NCI-H2029 treated with DMSO at 0.1 percent for 48 hours (cell line): ENCODE measurements at places on chromosomes 6 and 20.

GRCh38 chr6:157873735-157874344 lies 50.8 kb downstream of the SNX9 start:
- peak; percentile 7 for DNase-seq

DNA sequence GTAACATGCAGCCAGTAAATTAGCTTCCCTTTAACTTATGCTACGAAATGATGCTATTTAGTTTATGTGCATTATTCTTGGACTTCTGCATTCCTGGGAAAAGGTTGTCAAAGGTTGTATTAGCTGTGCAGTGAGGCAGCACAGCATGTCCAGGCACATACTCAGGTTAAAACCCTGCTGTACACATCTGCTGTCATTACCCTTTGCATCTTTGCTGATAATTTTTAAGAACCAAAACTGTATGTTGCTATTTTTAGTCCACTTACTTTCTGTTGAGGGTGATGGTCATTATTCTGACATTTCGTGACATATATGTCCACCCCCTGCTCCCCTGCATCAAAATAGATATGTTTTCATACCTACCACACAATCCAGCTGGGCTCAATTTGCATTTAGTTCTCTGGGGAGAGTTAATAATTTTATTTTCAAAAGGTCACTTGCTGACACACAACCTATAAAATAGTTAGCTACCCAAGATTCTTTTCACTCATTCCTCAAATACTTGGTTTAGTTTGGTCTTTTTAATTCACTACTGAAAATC lies 142.5 kb upstream of the SPACA1 start:
- DNase-seq, result no peak

DNA sequence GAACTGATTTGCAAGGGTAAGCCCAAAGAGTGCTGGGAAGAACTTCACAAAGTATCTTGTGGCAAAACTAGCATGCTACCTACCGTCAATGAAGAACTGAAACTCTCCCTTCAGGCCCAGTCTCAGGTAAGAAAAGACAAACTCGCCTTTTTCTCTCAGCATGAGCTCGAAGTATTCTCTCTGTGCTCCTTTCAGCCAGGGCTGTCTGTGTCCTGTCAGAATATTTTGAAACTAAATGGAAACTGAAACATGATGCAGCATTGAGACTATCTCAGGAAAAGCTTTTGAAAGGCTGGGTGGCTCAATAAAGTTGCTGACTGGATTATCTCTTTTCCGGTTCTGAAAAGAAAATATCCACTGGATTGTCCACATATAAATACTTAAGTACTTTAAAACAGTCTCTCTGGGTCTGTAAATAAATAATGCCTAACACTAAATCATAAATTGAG lies 696 bp downstream of the CALHM5 start:
- DNase-seq, result no peak

DNA sequence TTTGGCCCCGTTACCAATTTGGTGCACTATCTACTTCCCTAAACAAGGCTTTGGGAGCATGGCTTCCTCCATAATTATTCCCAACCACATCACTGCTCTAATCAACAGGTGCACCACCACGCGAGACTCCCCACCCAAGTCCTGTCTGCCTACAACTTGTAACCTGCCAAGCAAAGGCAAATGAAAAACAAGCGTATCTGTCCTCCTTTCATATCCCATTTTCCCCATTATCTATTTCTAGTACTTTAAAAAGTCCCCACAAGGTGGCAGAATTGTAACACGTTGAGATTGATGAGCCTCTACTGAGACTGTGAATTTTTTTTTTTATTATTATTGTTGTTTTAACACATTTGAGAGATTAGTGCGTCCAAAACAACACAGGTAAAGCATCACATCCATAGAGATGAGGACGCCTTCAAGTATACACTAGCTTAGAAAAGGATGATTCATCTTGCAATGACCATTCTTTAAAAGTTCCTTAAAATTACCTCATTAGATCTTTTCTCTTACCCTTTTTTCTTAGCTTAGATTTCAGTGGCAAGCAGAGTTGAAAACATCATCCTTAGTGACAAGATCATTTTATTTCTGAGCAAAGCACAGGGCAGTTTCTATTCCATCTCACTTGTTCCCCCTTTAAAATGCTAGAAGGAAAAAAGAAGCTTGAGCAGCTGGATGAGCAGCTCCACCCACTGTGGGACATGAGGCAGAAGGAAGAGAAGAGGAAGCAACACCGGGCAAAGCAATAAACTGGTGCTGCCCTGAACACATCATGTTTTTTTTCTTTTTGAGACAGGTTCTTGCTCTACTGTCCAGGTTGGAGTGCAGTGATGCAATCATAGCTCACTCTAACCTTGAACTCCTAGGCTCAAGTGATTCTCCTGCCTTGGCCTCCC lies 210.8 kb downstream of the ARHGAP18 start:
- DNase-seq, result no peak

- no peak for DNase-seq
Measured at GRCh38 chr20:62805155-62805710, 598 bp downstream of the OGFR start.

DNA sequence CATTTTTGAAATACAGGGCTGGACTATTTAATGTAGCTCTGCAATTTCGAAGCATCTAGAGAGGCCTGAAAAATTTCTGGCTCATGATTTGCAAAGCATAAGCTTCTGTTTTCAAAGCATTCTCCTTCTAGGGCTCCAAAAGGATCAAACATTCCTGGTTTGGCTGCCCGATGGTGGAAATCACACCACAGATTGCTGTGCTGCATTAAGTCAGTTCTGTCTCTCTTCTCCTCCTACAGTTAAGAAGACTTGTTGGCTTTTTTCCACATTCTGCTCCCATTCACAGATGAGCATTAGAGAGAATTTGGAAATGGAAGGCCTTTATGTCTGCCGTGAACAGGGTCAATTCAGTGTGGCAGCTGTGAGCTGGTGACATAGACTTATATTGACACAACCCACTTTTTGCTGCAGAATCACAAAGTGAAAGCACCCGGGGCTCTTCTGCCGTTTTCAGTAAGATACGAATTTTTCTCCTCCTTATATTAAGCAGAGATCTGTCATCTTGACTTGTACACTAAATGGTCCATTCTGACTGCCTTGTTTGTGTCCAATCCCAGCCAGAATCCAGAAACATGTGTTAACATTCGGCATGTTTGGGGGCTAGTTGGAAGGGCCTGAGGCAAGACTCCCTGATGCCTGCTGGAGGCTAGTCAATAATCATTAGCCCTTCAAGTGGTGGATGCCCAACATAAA lies 330.8 kb upstream of the DEFB112 start:
- no peak for DNase-seq

GRCh38 chr6:12324748-12325147 lies 34.6 kb downstream of the EDN1 start:
- DNase-seq, result no peak

GRCh38 chr6:3036861-3037637 lies 31.2 kb upstream of the RIPK1 start:
- DNase-seq, result no peak

GRCh38 chr6:162941128-162941527 lies 213.4 kb downstream of the PACRG start:
- DNase-seq, result no peak

GRCh38 chr6:122651031-122651430 lies 40.8 kb downstream of the PKIB start:
- DNase-seq, result no peak

- no peak for DNase-seq
Measured at GRCh38 chr6:11766589-11767450, 11.8 kb downstream of the ADTRP start.

GRCh38 chr6:32369660-32370059 lies 2.0 kb downstream of the TSBP1 start:
- no peak for DNase-seq

DNA sequence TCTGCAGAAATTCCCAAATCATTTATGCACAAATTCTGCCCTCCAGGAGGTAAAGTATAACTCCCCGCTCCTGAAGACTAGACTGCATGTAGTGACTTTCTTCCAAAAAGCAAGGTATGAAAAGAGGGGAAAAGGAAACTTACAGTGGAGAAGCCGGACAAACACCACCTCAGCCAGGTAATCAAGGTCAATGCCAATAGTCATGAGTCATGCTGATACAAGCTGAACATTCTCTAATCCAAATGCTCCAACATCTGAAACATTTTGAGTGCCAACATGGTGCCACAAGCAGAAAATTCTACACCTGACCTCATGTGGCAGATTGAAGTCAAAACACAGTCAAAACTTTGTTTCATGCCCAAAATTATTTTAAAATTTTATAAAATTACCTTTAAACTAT lies 165.6 kb downstream of the FOXA2 start:
- no peak for DNase-seq

GRCh38 chr20:48788486-48789072 lies 39.2 kb downstream of the PREX1 start:
- no peak for DNase-seq

DNA sequence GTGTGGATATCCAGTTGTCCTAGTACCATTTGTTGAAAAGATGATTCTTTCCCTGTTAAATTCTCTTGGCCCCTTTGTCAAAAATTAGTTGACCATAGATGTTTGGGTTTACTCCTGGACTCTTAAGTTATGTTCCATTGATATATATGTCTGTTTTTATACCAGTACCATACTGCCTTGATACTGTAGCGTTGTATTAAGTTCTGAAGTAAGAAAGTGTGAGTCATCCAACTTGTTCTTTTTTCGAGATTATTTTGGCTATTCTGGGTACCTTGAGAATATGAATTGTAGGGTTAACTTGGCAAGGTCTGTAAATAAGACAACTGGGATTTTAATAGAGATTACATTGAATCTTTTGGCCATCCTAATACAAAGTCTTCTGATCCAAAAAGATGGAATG lies 26.5 kb downstream of the PANK2 start:
- DNase-seq, result no peak

- DNase-seq, result peak; percentile 12
Measured at GRCh38 chr6:47344022-47344421, 34.3 kb upstream of the TNFRSF21 start.

DNA sequence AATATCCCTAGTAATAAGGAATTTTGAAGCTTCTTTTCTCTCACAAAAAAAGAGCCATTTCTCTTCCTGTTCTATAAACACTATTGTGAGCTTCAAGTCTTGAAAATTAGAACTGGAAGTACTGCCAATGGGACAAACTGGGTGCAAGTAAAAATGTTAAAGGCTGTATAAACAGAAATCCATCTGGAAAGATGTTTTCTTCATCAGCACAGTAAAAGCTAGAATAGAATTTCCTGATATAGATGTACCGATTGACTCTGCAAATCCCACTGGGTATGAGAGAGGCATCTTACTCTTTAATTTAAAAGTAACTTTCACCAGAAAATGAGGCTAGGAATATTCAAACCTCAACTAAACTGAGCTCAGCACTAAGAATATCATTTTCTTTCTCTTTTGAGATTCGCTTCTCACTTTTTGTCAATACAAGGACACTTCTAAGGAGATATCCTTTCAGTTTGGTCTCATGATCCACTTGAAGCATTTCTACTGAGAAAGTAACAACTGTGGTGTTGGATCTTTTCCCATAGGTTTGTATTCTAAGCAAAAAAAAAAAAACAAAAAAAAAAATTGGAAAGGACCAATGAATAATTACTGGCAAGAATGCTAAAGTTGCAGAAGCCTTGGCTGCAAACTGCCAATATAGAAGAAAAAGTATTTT lies 169.0 kb upstream of the PRDM1 start:
- DNase-seq, result no peak

GRCh38 chr20:6034134-6034969 lies 19.5 kb downstream of the LRRN4 start:
- DNase-seq, result no peak

GRCh38 chr6:48782225-48782624 lies 671.2 kb upstream of the PTCHD4 start:
- DNase-seq, result no peak

- peak; percentile 38 for DNase-seq
Measured at GRCh38 chr20:45052698-45053429, 48.1 kb downstream of the KCNS1 start.

DNA sequence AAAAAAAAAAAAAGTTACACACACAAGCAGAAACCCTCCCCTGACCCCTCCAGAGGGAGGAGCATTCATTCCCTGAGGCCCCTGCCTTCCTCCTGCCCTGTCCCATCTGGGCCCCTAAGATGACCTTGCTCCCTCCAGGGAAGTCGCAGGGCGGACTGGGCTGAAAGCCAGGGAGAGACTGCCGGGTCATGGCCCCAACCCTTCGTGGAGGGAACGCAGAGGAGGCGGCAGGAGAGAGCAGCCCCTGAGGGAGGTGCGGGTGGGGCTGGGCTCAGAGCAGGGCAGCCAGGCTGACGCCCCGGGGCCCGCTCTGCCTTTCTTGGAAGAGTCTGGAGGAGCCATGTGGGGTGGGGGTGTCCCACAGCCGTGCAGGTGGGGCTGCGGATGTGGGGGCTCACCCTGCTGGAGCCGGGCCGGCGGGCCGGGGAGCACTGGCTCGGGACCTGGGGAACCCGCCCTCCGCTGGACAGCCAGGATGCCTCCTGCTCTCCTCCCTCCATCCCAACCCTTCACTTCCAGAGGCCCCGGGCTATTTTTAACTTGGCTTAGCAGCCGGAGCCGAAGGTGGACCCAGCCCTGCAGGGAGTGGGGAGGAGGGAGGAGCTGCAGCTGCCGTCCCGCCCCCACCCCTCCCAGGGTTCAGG lies 15.0 kb upstream of the ABHD16B start:
- no peak for DNase-seq
